ENCODE measurements at places on chromosomes 16 and 17.

DNA sequence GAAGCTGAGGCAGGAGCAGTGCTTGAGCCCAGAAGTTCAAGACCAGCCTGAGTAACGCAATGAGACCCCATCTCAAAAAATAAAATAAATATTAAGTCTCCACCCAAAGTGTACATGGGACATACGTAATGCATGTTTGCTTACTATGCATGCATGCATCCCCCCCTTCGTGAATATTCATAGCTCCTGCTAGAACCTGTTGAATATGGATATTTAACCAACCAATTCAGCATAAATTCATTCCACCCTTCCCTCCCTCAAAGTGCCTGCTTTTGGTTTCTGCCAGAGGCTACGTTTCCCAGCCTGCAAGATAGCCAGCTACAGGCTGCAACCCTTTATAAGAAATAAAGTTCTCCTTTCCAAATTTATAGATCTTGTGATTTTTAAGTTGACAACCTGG, 12.9 kb upstream of the PSMD7 start:
- DNase-seq: no peak

DNA sequence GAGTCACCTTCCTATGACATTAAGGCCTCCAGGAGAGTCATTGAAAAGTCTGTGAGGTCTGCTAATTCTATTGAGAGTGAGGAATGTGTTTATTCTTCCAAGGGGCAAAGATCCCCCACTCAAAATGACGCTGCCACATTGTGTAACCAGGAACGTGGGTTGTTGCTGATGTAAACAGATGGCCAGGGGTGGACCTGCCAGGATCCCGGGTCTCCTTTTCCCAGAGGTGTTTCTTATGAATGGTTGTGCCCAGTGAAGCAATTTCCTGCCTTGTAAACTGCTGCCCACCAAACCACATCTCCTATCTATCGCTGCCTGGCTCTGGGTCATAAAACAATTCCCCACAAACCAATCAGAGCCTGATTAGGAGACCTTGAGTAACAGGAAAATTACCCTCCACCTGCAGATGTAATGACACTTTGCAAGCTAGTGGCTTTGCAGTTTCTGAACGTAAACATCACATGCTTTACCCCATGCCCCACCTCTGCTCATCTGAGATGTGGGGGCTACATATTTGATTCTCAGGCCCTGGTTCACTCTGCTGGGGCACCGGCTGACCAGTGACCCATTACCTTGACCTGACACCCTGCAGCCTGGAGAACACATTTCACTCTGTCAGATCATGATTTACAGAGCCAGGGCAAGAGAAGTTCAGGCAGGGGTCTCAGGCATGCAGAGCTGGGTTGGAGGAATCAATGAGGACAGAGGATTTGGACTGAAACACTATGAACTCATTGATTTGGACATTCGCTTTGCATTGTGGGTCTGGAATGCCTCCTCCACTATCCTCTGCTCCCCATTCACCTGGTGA, 33.1 kb upstream of the DDX52 start:
- DNase-seq: no peak

GRCh38 chr17:5672141-5672540, 87.8 kb upstream of the NLRP1 start:
- DNase-seq: no peak

DNA sequence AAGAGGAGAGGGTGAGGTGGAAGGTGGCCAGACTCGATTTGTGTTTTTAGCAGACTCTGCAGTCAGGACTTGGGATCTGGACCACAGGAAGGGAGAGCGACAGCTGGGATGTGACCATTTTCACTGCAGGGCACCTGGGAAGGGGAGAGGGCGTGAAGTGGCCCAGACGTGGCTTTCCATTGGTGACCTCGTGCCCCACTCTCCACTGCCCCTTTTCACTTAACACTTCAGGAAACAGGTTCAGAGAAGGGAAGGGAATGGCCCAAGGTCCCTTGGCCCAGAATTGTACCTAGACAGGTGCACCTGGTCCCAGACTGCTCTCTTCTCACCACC, 22.9 kb upstream of the MPRIP start:
- DNase-seq: no peak

- no peak for DNase-seq
These were observed 5.1 kb upstream of the SETD6 start for GRCh38 chr16:58510097-58510775.

GRCh38 chr17:4365628-4366326, 698 bp downstream of the UBE2G1 start:
- DNase-seq: no peak

GRCh38 chr16:1492082-1492922, 858 bp upstream of the TELO2 start:
- no peak for DNase-seq

- DNase-seq: no peak
These were observed 22.6 kb downstream of the ADCY9 start for GRCh38 chr16:4093495-4094126.

GRCh38 chr17:1557355-1558095, 5.1 kb downstream of the PITPNA start:
- no peak for DNase-seq

- DNase-seq: no peak
These were observed 697 bp downstream of the NOL11 start for GRCh38 chr17:67718325-67718941.

- no peak for DNase-seq
These were observed 9.8 kb downstream of the PMFBP1 start for GRCh38 chr16:72162105-72162692.

GRCh38 chr17:83152745-83153611, 73.6 kb downstream of the METRNL start:
- DNase-seq: no peak

GRCh38 chr16:35339337-35339736, 1879.9 kb downstream of the TP53TG3F start:
- DNase-seq: no peak

DNA sequence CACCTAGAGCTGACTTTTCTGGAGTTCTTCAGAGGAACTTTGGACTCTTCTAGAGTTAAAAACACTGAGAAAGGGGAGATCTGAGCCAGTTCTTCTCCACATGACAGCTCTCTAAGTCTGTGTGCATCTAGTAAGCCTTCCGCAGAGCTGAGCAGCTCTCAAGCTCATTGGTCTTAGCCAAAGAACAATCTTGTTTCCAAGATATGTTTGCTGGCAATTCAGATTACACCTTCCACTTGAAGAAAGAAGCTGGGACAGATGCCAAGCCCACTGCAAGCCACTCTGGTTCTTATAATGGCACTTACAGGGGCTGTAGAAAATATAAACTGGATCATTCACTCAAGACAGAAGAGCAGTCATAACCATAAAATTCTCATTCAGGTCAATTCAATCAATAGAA, 134.1 kb upstream of the TOX3 start:
- no peak for DNase-seq

DNA sequence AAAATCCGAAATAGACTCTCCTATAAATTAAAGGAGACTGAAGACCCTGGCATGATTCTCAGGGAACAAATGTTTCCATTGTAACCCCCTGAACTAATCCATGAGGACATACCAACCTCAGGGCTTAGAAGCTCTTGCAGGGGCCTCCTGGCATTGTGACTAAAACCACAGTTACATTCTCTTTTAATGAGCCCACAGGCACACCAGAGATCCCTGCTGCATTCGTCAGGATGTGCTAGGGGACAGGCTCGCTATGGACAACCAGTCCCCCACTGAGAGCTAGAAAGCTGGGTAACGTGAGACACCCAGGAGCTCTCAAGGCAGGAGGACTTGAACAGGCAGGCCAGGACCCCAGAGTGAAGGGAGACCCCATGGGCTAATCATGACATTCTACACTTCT, 140.6 kb upstream of the TNRC6C start:
- no peak for DNase-seq

DNA sequence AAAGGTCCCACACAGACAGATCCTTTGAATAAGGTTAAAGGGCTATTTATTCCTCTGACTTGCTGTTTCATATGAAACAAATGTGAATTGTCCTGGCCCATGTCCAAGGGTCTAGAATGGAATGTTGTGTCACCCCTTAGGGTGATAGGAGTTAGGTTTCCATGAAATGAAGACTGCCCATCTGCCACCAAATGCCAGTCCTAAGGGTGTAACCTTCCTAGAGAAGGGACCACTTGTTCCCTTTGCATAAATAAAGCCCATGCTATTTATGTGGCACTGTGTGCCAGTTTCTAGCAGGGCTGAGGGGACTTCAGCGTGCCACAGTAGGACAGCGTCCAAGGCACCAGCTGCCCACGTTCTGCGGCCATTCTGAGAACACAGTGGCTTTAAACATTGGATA, 171.3 kb downstream of the ABCA8 start:
- no peak for DNase-seq

DNA sequence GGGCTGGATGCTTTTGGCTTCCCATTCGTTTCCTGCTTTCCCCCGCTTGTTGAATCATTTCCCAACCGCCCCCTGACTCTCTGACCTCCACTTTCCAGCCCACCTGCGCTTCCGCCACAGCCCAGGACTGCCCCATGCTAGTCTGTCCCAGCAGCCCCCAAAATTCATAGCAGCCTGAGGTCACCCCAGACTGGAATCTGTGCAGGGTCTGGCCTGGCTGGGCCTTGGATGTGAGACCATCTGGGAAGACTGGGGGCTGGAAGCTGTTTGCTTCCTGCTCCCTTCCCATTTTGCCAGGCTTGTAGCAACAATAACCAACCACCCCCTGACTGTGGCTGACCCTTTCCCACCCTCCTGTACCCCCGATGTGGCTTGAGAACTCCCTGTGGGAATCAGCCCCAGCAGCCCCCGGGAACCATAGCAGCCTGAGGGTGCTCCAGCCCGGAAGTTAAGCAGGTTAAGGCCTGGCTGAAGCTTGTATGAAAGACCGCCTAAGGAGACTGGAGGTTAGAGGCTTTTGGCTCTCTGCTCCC, 2290.8 kb downstream of the TP53TG3F start:
- DNase-seq: no peak

- peak; percentile 39 for DNase-seq
These were observed 6.2 kb downstream of the PHOSPHO1 start for GRCh38 chr17:49224198-49224996.

- DNase-seq: no peak
These were observed 1.4 kb downstream of the NHERF2 start for GRCh38 chr16:2028146-2028545.

Data from activated CD8-positive, alpha-beta memory T cell treated with anti-CD3 and anti-CD28 coated beads for 1 hour (primary cell).